AML-193 (cell line): ENCODE measurements at places on chromosomes 5 and 9.

- no peak for DNase-seq
These were observed 73.7 kb downstream of the HMCN2 start for GRCh38 chr9:130339306-130339705.

DNA sequence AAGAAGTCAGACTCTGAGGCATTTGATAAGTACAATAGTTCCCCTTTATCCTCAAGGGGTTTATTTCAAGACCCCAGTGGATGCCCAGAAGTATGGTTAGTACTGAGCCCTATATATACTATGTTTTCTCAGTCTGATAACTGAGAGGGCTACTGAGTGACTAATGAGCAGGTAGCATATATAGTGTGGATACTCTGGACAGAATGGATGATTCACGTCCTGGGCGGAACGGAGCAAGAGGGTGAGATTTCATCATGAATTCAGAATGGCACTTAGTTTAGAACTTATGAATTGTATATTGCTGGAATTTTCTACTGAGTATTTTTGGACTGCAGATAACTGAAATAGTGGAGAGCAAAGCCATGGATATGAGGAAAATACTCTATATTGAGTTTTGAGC, 457.6 kb downstream of the PLK2 start:
- DNase-seq, result no peak

DNA sequence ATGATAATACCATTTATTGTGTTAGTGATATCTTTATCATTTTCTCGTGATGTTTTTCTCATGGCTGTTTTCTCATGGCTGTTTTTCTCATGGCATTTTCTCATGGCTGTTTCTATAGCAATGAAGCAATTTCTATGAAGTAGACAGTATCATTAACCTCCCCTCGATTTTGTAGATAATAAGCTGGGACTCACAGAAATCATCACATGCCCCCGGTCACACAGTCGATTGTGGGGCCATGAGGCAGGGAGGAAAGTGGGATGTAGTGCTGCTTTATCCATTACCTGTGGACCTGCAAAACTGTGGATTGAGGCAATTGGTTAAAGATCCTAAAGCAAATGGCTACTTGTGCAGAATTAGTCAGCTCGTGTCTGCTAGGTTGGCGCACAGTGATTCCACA, 47.3 kb downstream of the TGFBI start:
- DNase-seq, result no peak

DNA sequence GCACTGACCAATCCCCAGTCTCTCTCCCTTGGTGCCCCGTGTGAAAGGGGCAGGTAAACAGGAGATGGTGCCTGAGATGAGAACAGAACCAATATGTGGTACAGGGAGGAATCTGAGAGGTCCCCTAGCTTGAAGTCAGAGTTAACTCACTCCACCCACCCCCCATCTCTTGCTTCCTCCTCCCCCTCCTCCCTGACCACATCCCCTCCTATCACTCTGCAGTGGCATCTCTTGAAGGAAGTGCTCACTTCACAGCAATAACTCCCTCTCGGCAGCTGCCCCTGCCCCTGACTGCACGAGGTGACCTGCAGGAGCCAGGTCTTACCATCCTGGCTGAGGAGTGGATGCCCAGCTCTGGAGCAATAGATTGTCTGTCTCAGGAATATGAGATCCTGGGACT, 224.0 kb downstream of the GAS1 start:
- no peak for DNase-seq

- DNase-seq, result no peak
These were observed 198.7 kb upstream of the MPDZ start for GRCh38 chr9:13478160-13478559.

DNA sequence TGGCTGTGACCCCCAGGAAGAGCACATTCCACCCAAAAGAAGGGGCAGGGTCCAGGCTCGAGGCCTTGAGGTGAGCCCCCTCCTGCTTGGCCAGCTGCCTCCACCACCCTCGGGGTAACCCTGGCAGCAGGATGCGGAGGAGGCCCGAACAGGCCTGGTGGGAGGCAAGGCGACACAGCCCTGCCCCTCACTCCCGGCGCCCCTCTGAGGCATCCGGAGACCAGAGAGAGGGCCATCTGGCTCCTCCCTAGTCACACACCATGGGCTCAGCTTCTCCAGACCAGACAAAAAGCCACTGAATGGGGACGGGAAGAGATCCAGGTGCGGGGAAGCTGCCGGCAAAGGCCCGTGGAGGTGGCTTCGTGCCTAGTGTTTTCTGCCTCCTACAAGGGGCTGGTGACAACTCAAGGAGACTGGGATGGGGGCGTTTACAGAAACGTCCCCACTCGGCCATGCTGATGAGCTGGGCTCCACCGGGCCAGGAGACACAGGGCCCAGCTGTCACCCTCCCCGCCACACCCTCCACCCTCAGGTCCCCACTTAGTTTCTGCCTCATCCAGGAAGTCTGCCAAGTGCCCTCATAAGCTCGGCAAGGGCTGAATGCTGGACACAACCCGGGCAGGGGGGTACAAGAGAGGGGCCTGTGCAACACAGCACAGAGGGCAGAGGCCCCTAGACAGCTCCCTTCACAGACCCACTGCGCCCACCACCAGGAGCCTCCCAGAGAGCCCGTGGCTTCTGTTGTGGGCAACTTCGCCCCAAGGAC, 41.9 kb downstream of the NACC2 start:
- no peak for DNase-seq

GRCh38 chr5:133203317-133204305, 151.8 kb downstream of the HSPA4 start:
- DNase-seq, result no peak

GRCh38 chr9:137494104-137494544, 35.0 kb upstream of the NSMF start:
- DNase-seq, result no peak

- DNase-seq, result no peak
These were observed 223.7 kb upstream of the GRAMD2B start for GRCh38 chr5:126199467-126199866.

GRCh38 chr9:101027236-101027635, 1.3 kb upstream of the PLPPR1 start:
- DNase-seq, result no peak

DNA sequence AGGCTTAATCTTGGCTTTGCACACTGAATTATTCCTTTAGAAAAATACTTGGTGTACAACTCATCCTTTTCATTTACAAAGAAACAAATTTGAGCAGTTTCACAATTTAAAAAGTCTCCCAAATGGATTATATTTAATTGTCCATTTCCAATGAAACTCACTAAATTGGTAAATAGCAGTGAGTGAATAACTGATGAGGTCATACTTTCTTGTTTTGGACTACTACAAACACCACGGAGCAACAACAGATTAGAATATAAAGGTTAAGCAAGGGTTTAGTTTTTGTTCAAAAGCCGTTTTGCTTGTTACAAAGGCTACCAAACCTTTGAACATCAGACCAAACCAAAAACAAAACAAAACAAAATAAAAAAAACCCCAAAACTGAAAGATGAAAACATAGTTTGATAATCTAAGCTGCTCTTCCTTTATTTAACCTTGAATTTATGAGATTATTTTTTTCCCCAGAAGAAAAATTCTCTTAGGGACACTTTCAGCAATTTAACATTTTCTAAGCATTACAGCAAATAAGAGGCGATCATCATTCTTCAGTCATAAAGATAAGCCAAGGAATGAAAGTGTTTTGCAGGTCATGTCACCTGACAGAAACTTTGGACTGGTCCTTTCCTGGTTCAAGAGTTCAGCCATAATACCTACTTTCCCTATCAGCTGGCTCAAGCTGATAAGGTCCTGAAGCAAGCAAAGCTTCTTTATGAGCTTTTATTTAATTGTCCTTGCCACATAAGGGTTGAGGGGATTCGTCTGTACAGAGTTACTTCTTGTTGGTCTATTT, 99.7 kb upstream of the CDKN2B start:
- no peak for DNase-seq

DNA sequence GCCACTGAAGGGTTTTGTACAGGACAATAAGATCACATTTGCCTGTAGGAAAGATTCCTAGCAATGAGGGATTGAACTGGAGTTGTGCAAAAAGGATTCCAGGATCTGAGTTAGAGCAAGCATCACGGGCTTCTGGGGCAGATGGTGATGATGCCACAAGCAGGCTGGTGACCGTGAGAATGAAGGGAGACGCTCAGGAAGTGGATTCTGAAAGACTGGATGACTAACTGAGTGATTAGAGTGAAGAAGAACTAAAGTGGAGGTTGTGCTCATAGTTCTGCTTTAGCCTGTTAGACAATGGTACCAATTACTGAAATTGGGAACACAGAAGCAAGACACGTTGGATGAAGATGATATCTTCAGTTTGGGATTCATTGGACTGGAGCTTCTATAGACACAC, 168.2 kb downstream of the CD180 start:
- DNase-seq, result no peak

- no peak for DNase-seq
These were observed 4.4 kb upstream of the SSBP2 start for GRCh38 chr5:81755320-81755719.

DNA sequence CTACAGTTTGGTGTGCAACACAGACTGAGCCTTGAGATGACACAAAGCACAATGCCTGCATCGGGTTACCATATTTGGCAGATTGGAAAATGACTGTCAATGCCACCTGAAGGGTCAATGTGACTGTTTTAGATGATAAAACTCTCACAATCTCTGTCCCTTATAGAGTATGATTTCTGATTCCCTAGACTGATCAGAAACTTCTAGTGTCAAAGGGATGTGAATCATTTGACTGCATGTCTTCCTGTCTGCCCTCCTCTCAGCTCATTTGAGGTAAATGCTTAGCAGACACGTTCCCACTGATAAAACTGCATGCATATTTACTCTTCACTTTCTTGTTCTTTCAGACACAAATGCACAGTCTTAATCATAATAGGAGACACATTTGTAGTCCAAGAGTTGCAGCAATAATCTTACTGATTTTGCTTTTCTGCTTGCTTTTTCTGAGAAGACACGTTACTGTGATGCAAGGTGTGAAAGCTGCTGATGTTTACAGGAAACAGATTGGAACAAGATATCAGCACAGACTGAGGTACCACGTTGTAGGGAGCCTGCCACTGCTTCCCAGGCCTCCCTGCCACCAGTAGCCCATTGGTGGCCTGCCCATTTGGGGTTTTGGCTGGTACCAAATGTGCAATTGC, 77.8 kb downstream of the GCNT4 start:
- DNase-seq, result no peak

GRCh38 chr5:58764199-58764598, 181.3 kb downstream of the RAB3C start:
- no peak for DNase-seq

GRCh38 chr5:132325691-132326090, 31.5 kb downstream of the SLC22A4 start:
- no peak for DNase-seq

DNA sequence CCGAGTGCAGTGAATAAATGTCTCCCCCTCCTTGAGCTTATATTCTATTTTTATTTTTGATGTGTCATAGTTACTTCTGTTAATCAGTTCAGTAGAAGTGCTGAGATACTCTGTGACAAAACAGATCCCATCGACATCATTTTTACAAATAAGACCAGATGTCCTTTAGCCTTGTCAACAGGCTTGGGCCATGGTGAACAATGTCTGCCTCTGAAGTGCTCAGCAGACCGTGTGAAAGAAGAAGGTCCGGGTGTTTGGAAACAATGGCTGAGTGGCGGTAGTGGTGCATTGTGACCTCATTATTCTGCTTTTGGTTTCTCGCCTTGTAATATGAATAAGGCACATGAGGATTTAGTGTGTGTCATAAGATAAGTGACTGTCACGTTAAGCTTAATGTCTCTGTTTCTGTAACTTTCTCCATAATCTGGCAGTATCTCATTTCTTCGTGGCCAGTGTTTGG, 71.2 kb downstream of the SYK start:
- DNase-seq, result no peak

- DNase-seq, result no peak
These were observed 409.7 kb downstream of the ADGRV1 start for GRCh38 chr5:90968319-90968718.

DNA sequence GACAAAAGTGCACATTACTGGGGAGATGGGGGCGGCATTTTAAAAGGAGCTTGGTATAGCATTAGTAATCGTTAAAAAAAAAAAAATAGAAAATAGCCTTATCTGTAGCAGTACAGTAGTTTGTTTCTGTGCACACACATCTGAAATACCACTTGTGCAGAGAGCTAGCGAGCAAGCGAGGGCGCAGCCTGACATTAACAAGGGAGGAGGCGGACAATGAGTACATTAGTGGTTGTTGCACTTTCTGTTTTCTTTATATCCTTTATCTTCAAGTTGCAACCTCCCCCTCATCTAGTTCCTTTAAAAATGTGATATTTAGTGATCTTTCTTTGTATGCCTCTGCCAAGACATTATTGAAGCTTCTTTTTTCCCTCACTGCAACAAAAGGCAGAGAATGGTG, 880 bp upstream of the PTPDC1 start:
- DNase-seq, result no peak

DNA sequence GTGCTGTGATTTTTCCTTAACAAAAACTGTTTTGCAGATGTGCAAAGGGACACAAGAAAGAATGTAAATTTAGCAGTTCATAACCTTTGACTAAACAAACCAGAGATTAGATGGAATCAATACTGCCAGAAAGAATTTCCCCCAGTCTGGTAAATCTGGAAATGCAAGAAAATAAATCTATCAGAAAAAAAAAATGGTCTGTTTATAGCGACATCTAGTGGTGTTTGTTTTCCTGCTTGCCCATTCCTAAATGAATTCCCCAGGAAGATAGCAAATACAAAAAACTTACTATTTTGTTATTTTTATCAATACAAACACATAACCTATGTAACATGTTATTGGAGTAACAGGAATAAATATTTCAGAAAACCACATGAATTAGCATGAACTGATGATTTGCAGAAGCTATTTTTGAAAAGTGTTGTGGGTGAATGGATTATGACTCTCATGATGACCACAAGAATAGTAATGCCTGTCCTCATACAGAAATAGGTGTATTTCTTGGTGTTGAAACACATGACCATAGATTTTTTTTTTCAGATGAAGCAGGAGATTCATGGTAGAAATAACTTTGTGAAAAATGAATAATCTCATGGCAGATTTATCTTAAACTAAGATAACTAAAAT, 1703.8 kb downstream of the MAT2B start:
- peak; percentile 30 for DNase-seq

- DNase-seq, result no peak
These were observed 17.8 kb downstream of the C9orf85 start for GRCh38 chr9:71929223-71929622.

DNA sequence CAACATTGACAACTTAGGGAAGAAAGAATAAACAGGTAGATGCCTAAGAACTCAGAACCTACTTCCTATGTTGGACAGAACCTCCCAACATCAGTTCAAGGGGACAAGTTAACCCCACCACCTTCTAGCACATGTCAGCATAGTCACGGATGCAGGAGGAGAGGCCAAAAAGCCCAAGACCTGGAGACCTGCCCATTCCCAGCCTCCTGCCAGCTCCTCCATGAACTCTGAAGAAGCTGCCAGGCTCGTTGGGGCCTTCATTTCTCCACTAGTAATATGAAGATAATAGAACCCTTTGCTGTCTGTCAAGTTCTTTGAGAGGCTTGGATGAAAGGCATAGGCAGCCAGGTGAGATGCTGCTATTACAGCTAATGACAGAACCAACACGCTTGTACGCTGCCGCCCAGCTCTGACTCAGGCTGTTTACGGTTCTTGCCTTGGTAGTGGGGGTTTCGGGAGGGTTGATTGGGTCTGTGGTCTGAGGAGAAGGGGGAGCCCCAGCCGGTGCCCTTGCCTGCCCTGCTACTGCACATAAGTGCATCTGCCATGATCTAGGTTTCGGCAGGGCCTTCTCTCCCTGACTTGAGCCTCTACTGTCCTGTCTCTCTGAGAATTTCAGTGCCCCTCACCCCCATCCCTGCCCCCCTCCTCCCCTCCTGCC, 82.2 kb downstream of the NRG2 start:
- DNase-seq, result no peak

- DNase-seq, result no peak
These were observed 188.6 kb downstream of the SNX18 start for GRCh38 chr5:54705994-54706653.
